ENCODE measurements at places on chromosomes 1 and 21.

DNA sequence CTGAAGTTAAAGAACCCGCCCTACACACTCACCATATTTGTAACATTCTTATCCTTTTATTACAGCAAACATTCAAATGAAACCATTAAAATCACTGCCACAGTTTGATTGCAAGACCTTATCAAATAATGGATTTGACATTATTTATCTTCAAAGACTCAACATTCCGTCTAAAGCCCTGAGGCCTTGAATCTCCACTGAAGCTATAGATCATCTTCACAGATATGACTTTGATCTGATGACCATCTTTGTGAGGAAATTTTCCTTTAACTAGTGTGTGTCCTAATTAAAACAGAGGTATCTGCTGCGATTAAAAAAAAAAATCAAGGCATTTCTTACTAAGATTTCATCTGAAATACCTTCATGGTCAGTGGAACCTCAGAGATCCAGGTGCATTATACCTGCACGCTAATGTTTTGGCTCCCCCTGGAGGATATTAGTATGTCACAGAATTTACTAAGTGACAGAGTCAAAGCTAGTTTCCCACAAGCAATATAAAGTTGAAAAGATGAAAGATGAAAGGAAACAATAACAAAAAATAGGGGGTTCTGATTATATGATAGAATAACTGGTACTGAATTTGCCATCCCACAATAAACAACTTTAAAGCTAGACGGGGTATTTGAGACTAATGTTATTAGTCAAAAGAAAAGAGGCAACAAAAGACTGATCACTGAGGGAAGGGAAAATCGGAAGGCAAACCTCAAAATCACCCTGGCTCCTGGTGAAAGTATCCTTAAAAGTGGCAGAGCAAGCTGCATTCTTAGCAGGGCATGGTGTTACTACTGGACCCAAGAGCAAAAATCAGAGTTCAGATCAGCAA, 923.4 kb downstream of the NCAM2 start:
- no peak for DNase-seq

GRCh38 chr1:160569806-160570205, 9.5 kb downstream of the CD84 start:
- no peak for DNase-seq

- no peak for DNase-seq
Observed at GRCh38 chr21:45087022-45087823, 12.8 kb downstream of the ADARB1 start.

DNA sequence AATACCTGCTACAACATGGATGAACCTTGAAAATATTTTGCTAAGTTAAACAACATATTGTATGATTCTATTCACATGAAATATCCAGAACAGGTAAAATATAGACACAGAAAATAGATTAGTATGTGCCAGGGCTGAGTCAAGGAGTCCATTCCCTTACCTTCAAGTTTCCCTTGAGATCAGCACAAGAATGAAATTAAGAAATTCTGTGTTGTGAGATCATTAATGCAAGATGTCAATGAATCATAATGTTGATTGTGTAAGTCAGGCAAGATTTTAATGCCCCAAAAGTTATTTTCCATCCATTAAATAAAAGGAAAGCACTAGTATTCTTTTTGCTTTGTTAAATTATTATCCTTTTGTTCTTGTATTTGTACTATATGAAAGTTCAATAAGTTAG, 139.4 kb downstream of the MRPL39 start:
- DNase-seq: no peak

GRCh38 chr21:17613242-17613676, 558 bp upstream of the BTG3 start:
- no peak for DNase-seq

DNA sequence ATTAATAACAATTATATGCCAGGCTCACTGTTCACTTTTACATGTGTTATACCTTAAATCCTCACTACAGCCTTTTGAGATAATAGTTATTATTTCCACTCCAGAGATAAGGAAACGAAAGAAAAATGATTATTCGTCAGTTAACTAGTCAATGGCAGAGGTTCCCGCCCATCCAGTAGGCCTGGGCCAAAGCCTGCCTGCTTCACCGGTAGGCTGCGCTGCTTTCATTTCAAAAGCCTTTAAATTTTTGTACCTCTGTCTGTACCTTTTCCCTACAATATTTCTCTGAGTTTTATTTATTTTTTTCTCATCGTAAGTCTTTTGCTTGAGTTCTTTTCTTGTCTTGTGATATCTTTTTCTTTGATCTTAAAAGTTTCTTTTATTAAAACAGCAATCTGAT, 3.6 kb downstream of the GPR52 start:
- DNase-seq: no peak

- no peak for DNase-seq
Observed at GRCh38 chr1:16211824-16212223, 628 bp downstream of the ARHGEF19 start.

DNA sequence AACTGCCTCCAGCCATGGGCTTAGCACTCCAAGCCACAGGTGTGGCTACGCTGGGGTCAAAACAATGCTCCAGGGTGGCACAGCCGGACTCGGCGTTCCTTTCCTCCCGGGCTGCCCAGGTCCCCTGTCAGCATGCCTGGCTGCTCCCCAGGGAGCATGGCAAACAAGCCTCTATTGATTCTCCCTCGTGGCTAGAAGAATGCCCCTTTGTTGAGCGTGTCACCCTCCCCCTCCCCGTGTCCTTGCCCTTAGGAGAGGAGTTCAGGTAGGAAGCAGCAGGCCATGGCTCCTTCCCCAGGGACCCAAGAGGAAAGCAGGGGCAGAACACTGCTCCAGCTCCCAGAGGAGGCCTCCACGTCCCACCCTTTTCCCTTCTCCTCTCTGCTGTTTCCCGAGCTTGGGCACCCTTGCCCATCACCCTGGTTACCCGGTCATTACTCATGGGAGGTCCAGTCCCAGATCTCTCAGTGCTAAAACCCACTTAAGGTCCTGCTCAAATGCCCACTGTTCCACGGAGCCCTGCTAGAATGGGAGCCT, 57.4 kb upstream of the CITED4 start:
- DNase-seq: no peak

DNA sequence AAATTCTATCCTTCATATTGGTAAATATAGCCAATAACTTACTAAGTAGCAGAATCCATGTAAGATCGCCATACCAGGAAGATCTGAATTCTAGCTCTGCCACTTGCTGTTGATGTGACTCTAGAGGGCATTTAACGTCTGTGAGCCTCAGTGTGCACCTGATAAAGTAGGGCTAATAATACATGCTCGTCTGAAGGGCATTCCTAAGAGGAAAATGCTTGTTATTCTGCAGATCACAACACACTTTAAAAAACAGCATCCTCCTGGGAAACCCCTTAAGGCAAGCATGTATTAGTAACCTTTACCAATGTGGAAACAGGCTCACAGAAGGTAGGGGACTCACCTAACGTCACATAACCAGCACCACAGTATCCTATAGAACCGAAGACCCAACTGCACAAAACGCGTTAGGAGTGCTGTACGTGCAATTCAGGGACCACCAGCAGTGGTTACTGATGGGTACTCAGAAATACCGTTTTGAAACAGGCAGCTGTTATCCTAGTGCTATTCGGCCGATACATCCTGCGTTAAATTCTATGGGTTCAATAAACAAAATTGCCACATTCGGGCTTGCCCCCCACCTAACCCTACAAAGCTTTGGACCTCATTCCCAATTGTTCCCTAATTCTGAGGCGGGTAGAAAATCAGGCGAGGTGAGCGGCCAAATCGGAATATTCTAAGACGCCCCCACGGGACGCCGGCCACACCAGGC, 758 bp downstream of the DEPDC1 start:
- DNase-seq: no peak

- DNase-seq: no peak
Observed at GRCh38 chr1:3564921-3565831, 46.1 kb downstream of the MEGF6 start.

DNA sequence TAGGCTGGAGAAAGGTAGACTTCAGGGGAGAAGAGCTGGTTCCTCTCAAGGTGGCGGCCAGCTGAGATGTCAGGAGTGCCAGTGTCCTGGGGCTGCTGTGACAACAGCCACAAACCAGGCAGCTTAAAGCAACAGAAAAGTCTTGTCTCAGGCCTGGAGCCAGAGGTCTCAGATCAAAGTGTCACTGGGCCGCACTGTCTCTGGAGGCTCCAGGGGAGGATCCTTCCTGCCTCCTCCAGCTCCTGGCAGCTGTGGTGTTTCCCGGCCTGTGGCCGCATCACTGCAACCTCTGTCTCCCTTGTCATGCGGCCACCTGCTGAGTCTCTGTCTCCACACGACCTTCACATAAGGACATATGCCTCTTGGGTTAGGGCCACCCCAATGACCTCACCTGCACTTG, 24.4 kb upstream of the TSPEAR start:
- DNase-seq: no peak

Data from stimulated activated CD8-positive, alpha-beta memory T cell treated with anti-CD3 and anti-CD28 coated beads, Interleukin-4, amount 100 ng/mL, for 4 hours (primary cell).